ENCODE measurements at places on chromosomes 2 and 18.

GRCh38 chr18:40687399-40687798 is 1267.6 kb upstream of the PIK3C3 start:
- no peak for DNase-seq

DNA sequence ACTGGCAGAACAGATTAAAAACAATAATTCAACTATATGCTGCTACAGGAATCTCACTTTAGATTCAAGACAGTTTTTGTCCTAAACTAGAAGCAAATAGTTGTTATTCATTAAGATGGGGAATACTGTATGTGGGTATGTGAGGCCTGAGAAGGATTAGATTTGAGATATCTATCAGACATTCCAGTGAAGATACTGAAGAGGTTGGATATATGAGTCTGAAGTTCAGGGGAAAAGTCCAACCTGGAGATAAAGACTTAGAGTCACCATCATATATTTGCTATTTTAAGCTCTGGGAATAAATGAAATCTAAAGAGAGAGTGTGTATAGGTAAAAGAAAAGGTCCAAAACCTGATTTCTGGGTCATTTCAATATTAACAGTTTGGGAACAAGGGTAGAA is 96.2 kb upstream of the RBBP8 start:
- DNase-seq = no peak

- DNase-seq = peak; percentile 38
Observed at GRCh38 chr18:42028247-42028832, 73.3 kb downstream of the PIK3C3 start.

GRCh38 chr18:36025025-36025424 is 42.3 kb downstream of the RPRD1A start:
- DNase-seq = no peak

GRCh38 chr2:167946441-167946841 is 301.0 kb downstream of the STK39 start:
- no peak for DNase-seq

- no peak for DNase-seq
Observed at GRCh38 chr2:167187049-167187727, 298.9 kb downstream of the XIRP2 start.

DNA sequence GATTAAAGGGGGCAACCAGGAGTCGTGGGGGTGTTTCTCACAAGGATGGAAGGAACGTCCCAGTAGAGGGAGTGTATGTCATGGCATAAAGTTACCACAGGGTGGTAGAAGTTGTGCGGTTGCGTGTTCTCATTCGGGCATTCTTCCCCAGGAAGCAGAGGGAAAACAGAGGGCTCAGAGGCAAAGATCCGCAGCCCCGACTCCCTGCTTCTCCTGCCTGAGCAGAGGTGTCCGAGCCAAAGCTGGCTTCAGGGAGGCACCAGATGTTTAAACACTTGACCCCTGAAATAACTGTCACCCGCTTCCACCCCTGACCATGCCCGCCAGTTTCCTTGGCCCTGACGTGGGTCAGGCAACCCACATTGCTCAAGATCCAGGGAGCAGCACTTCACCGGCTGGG is 83.7 kb downstream of the EN1 start:
- peak; percentile 31 for DNase-seq

- no peak for DNase-seq
Observed at GRCh38 chr18:47389210-47389609, 137.8 kb upstream of the SKOR2 start.

- DNase-seq = no peak
Observed at GRCh38 chr2:73069041-73069854, 2.3 kb downstream of the SFXN5 start.

GRCh38 chr2:21234464-21235120 is 110.8 kb downstream of the TDRD15 start:
- DNase-seq = no peak

DNA sequence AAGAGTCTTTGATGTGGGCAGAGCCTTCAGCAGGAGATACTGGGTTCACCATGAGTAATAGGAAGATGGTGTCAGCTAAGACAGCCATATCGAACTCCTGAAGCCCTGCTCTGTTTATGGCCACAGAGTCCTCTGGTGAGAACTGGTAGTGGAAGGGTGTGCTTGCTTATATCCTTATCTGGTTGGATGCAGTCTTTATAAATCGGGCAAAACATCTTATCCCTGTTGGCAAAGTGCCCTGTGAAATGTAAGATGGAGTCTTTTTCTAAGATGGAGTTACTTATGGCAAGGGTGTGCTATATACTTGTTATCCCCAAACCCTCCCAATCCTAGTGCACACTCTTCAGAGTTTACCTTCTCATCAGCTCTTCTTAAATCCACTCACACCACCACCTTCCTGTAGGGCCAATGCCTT is 190.8 kb upstream of the PARD3B start:
- DNase-seq = no peak

Data from endothelial cell (in vitro differentiated cells).